ENCODE measurements at places on chromosomes 13 and 19.

GRCh38 chr13:112842343-112842856 is 126.6 kb upstream of the MCF2L start:
- DNase-seq, result no peak

GRCh38 chr13:94974015-94974951 is 261.9 kb upstream of the SOX21 start:
- no peak for DNase-seq

DNA sequence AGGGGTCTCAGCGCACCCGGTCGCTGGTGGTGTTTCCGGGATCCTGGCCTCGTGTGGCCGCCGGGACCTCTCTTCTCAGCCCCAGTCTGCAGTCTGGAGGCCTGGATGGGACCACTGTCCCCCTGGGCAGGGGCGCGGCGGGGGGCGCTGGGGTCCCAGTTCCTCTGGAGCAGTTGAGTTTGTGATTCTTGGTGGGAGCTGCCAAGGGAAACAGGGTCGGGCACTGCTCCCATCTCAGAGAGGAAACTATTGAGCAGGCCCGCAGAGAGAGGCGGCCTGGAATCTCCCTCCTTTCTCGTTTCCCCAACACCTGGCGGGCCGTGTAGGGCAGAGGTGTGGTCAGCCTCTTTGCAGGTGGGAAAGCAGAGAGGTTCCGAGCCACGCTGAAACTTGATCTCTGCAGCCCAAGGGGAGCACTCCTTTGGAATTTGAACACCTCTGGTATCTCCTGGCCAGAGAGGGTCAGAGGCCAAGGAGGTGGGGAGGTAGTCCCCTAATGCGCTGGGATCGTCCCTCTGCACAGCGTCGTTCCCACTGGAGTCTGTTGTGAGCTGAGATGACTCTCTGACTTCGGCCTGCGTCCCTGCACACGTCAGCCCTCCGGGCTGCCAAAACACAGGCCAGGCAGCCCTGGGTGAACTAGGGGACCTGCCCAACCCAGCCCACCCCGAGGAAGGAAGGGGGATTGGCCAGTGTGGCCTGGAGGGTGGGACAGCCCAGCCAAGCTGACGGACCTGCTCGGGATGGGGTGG is 741 bp downstream of the PLEKHF1 start:
- DNase-seq, result no peak

- DNase-seq, result no peak
Measured at GRCh38 chr13:42720858-42721219, 60.5 kb upstream of the FAM216B start.

DNA sequence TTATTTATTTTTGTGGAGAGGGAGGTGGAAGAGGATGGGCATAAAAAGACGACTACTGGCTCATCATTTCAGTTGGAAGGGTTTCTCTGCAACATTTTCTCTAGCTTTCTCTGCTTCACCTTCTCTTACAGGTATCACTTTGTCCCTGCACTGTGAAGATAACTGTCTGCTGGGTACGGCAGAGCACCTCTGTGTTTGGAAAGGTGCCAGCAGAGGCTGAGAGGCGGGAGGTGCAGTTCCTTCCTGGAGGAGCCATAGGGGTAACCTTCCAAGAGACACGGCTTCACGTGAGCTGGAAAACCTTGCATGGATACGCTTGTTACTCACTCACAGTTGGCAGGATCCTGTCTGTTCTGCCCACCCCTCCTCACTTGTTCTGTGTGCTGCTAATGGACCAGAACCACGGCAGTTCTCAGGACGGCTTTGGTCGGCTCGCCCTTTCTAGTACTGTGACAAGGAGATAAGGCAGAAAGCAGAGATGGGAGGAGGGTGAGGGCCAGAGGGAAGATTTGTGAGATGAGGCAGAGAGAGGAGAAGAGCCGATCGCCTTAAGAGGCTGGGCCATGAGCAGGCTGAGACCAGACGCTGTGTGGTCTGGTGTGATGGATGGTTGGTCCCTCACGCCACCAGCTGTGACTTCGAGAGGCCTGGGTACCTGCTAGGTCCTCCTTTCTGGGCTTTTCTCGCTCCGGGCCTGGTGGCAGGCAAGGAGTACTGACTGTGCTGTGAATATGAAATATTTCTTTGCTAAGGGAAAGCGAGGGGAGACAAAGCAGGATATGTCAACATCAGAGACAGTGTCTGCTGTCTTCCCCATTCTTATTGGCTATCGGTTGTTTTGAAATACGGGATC is 66.8 kb downstream of the MRPL57 start:
- DNase-seq, result no peak

GRCh38 chr13:92573467-92574057 is 653.0 kb upstream of the GPC6 start:
- peak; percentile 24 for DNase-seq

DNA sequence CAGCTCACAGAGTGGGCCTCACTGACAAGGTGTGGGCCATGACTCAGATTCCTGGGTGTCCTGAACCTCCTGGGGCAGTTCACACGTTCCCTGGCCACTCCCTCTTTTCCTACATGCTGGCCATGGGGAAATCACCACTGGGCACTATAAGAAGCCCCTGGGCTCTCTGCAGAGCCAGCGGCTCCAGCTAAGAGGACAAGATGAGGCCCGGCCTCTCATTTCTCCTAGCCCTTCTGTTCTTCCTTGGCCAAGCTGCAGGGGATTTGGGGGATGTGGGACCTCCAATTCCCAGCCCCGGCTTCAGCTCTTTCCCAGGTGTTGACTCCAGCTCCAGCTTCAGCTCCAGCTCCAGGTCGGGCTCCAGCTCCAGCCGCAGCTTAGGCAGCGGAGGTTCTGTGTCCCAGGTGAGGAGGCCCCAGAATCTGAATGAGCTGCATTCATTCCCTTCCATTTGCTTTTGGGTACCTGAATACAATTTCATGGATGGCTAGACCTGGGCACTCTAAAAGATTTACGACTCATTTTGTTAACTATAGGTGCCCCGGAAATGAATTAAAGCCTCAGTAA is at the start of gene OLFM4:
OLFM4 (plus strand) TSS at position 177 of the 567 bp plus-strand sequence; CDS start at position 201, 24 bp downstream.
- DNase-seq, result no peak

GRCh38 chr19:38669552-38669951 is 22.1 kb downstream of the ACTN4 start:
- peak; percentile 83 for DNase-seq

DNA sequence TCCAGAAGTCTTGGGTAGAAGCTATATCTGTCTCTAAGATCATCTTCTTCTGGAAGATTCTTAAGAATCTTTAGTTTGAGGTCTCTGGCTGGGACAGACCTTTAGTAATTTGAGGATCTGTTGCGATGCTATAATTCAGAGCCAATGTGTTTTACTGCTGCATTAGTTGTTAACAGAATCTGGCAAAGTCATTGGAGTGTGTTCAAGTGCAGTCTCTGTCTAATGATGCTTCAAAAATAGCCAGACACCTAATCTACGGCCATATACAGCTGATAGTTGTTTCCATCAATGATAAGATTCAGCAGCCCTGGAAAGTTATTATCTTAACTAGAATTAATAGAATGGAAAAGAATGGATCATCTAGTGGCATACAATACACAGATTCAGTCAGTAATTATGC is 72.6 kb downstream of the CDK8 start:
- DNase-seq, result no peak

GRCh38 chr13:94706101-94706842 is 6.1 kb downstream of the SOX21 start:
- DNase-seq, result no peak
